OCI-LY7 (cell line): ENCODE measurements at places on chromosomes 3 and 15. TPM values are rescaled to one million over a fixed set of nuclear protein-coding genes. Genes with fewer than 3 reads are reported as not detected.

Gene RLBP1
- total RNA-seq: not detected in 2 replicates

Gene ENTPD3
- total RNA-seq: not detected in 2 replicates

Gene DCLK3
- total RNA-seq: not detected in 2 replicates

Gene NR2E3
- not detected in 2 replicates for total RNA-seq

Gene CAMP
- 33.6 and 56.8 TPM in 2 replicates for total RNA-seq

Gene IMPG2
- not detected in 2 replicates for total RNA-seq

- peak; percentile 33 for DNase-seq
Measured at GRCh38 chr15:59400103-59400813, 27.6 kb upstream of the MYO1E start.

DNA sequence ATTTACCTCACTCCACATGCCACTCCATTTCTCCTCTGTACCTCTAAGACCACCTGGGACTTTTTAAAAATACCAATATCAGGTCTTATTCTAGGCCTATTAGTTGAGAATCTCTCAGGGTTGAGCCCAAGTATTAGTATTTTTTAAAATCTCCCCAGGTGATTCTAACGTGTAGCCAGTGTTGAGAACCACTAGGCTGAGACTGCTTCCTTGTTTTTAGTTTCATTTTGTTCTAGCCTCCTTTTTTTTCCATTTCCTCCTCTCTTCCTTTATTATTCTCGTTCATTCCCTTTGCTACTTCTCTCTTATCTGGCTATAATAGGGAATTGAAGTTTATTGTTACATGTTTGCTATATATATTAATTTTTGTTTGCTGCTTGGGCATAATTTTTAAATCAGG, 217.8 kb upstream of the CD96 start:
- peak; percentile 28 for DNase-seq

DNA sequence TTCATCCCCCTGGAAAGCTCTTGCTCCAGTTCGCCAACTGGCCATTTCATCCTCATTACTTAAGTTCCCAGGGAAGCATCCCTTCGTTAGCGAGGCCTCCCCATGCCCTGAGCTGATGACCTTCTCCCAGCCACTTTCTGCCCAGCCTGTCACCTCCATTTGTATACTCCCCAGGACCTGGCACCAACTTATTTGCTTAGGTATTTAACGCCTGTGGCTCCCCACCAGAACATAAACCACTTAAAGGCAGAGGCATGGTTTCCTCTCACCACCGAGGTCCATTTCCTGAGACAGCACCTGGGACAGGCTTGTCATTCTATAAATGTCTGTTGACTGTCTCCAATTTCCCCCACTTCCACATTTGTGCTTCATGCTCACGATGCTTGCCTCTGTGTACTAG, 189.0 kb downstream of the ZNF621 start:
- peak; percentile 85 for DNase-seq

GRCh38 chr3:177802151-177802900, 605.0 kb upstream of the TBL1XR1 start:
- DNase-seq: no peak

GRCh38 chr3:180433152-180433551, 168.8 kb upstream of the TTC14 start:
- no peak for DNase-seq

DNA sequence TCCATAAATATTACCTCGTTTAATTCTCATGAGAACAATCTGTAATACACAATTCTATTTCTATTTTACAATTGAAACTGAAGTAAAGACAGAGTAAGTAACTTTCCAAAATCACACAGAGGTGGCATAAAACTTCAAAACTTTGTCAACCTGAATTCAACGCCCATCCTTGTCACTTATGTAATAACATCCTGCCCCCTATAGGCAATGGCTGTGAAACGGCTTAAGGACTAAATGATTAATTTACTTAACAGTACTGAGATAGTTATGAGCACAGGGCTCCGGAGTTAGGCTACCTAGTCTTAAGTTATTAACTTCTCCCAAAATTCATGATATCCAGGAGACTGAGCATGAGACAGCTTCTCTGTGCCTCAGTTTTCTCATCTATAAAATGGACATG, 293.1 kb upstream of the CHRM5 start:
- peak; percentile 65 for DNase-seq
